ENCODE measurements at places on chromosomes 13 and 19.
A peak's percentile ranks its signal among the peaks of the same experiment; 100 is the strongest.

DNA sequence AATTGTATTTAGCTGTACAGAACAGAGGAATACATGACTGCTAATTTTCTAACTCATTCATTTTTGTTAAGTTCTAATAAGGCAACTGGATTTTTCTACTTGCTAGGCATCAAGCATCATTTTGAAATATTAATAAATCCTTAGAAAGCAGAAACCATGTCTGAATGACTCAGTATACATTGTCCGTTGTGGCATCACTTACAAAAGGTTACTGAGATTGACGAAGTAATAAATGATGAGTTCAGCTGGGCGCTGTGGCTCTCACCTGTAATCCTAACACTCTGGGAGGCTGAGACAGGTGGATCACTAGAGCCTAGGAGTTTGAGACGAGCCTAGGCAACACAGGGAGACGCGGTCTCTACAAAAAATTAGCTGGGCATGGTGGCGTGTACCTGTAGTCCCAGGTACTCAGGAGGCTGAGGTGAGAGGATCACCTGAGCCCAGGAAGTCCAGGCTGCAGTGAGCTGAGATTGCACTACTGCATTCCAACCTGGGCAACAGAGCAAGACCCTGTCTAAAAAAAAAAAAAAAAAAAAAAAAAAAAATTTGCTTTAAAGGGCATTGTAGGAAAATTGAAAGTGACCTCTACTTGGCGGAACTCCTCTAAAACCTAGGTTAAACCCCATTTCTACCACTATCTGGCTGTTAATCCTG lies 36.6 kb downstream of the LHFPL6 start:
- DNase-seq = no peak

DNA sequence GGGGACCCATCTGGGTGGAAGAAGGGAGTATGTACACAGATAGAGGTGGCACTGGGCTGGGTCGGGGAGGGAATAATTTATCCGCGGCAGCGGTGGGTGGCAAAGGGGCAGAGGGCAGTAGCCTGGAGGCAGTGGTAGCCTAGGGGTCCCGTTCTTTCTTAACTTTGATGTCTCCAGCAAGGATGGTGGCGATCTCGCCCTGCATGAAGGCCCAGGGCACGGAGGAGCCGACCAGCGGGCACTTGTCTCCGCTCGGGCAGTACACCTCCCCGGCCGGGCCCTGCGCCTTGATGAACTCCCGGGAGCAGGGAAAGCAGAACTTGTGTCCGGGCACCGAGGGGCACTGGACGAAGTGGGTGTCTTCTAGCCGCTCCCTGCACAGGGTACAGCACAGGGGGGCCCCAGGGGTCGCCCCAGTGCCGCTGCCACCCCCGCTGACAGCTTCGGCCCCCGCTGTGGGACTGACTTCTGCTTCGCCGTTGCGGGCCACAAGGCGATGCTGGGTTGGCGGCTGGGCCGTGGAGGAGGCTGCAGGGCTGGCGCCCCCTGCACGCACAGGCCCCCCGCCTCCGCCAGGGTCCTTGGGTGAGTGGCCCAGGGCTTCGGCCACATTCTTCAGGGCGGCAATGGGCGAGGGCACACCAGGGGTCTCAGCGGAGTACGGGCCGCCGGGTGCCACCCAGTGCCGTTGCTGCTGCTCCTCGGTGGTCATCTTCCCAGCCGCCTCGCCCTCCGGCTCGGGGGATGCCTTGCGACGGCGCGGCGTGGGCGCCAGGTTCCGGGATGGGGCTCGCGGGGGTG lies 1.9 kb downstream of the IRF2BP1 start:
- DNase-seq = no peak

- DNase-seq = no peak
Observed at GRCh38 chr13:66461021-66461420, 769.1 kb downstream of the PCDH9 start.

DNA sequence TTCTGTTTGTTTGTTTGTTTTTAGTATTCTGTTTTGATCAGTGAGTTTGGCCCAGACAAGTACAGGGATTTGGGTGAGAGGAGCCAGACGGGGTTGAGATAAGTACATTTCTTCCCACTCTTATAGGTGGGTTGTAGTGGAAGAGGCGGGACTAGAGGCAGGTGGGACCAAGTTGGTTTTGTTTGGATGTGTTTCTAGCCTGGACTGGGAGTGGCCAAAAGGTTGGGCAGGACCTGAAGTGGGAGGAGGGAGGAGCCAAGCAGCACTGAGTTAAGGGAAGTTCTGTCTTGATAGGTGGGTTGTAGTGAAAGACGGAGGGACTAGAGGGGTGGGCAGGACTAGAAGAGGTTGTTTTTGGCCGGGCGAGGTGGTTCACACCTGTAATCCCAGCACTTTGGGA lies 9.0 kb downstream of the DNASE2 start:
- no peak for DNase-seq

DNA sequence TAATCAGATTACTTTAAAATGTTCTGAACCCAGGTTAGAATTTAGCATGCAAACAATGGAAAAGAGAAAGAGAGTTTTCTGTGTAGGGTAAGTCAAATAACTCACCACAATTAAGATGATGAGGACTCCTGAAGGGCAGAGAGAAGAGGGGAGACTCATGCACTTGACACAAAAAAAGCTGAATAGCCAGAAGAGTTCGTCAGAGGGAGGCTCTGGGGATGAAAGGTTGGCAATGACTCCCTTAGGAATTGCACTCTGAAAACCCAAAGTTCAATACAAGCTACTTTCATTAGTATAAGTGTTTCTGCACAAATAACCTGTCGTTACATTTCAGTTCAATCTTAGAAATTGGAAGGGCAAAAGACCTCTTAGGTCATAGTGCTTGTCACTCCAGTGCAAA lies 434.4 kb upstream of the PCDH9 start:
- no peak for DNase-seq

GRCh38 chr19:5718579-5719273 lies 1.2 kb downstream of the LONP1 start:
- DNase-seq = peak; percentile 73

GRCh38 chr19:595326-596262 lies 5.9 kb downstream of the HCN2 start:
- no peak for DNase-seq

DNA sequence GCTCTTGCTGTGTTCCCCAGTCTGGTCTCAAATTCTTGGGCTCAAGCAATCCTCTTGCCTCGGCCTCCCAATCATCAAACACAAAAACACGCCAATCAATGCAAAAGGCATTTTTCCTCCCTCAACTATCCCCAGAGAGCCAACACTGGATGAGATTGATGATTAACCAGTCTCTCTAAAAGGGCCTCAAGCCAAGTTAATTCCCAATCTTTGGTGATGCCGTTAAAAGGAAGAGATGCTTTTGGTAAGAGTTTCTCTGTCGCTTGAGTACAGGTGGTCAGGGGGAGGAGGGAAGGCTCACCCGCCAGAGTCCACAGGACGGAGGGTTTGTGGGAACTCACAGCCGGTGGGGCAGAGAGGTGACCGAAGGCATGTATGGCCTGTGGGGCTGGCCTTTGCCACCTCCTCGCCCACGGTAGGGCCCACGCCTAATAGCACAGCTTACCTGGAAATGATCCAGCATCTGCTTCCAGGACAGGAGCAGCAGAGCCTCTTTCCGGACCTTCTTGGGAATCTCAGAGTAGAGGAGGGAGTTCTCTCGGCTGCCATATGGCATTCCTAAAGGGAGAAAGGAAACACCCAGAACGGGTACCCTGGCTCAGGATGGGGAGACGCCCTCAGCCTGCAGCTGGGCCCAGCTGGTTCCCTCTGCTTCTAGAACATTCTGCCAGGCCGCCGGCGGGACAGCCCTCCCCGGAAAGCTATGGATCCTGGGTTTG lies 18.1 kb downstream of the DPP9 start:
- no peak for DNase-seq

DNA sequence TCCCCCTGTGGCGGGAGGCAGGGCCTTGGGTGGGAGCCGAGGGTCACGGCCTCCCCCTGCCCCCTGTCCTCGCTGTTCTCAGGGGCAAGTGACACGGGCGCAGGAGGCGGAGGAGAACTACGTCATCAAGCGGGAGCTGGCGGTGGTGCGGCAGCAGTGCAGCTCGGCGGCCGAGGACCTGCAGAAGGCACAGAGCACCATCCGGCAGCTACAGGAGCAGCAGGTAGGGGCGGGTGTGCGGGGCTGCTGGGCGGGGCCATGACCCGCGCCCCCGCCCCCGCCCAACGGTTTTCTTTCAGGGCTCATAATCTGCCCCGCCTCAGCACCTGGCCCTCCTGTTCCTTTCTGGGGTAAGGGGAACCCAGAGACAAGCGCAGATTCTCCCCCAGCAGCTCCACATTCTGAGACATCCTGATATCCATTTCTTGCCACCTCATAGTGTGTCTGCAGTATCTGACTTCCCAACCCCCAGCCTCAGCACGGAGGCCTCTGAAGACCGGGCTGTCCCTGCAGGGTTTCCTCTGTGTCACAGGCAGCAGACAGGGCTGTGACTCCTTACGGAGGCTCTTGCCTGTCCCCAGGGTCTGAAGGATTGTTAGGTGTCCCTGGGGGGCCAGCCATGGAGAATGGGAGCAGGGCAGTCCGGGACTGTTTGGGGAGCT lies 15.9 kb downstream of the PRR36 start:
- DNase-seq = no peak

DNA sequence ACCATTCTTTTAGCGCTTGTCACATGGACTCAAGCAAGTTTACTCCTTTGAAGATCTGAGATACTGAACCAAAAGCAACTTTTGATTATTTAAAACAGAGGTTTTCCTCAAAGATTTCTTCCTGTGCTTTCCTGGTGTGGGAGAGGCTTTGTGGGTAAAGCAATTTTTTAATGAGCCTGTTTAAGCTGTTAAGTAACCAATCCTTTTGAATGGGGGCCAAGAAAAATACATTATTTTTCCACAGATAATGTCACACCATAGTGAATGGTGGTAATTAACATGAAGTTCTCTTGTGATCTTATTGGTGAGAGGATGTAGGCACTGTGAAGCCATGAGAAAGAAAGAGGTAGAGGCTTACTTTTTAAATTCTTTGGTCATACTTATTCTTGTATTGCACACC lies 55.8 kb upstream of the OBI1 start:
- DNase-seq = no peak

DNA sequence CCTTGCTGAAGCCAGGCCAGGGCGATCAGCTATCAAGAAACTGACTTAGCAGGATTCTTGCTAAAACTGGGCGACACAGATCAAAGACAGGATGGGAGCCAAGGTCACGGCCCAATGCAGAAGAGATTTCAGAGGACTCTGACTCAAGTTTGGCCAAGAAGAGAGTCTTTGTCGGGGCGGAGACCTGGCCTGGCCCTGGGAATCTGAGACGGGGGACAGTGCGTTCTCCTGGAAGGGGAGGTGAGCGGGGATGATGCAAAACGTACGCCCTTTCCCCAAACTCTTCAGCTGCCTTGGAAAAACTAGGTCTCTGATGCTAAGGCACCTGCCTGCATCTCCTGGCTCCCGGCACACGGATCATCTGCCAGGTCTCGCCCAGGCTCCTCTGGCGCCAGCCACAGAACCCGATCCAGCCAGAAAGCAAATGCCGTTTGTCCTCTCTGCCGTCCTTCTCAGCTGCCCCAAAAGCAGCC lies 9.8 kb downstream of the MVB12A start:
- no peak for DNase-seq

DNA sequence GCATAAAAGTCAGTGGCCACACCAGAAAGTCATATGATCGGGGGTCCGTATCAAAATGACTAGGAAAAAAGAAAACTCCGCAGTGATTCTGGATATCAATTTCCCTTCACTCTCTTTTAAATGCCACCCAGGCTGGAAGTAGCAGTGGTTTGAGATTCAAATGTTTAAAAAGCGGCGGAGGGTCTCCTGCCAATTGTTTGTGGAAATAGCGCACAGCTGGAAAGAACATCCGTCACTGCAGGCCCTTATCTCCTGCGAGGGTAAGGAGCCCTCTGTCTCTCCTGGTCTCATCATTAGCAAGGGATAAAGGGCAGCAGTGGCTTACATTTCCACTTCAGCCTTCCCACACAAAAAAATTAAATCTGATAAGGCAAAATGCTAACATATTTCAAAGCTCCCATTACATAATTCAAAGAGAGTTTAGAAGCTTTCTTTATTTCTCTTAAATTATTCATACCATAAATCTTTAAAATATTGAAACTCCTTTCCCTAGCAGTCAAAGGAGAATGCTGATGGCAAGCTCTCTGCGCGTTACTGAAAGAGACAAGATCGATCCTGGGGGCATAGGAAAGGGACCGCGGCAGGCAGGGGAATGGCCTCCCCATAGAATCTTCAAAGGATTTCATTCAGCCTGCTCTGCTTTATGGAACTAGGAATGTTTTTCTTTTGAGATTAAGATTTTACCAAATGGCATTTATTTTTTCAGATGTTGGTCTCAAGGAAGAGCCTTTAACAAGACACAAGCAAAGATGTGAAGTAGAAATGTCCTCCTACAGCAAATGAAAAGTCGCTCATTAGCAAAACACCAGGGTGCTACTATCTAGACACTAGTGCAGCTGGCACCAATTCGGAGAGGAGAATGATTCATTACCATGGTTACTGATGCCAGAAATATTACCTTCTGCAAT lies 35.0 kb downstream of the AMER2 start:
- DNase-seq = no peak

DNA sequence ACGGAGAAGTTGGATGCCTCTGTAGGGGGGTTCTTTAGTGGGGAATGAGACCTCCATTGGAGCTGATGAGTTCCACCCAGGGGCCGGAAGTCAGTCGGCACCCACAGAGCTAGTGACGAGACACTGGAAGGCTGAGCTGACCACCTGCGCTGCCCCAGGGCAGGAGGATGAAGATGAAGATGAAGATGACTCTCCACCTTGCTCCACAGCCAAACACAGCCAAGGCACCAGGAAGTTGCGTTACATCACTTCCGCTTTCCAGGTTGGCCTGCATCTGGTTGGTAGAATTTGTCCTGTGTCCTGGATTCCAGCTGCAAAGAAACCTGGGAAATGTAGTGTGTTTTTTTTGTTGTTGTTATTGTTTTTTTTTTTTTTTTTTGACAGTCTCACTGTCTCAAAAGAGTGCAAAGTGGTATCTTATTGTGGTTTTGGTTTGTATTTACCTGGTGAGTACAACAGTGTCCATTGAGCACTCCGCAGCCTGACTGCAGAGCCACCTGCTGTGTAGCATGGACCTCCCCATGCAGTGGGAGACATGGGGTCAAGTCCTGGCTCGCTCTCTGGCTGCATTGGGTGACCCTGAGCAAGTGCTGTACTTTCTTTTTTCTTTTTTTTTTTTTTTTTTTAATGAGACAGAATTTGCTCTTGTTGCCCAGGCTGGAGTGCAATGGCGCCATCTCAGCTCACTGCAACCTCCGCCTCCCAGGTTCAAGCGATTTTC lies 1.9 kb downstream of the TBC1D17 start:
- DNase-seq = no peak

- DNase-seq = no peak
Observed at GRCh38 chr19:6616011-6616410, 25.1 kb upstream of the CD70 start.

GRCh38 chr13:73870036-73870741 lies 264.0 kb downstream of the KLF12 start:
- no peak for DNase-seq

DNA sequence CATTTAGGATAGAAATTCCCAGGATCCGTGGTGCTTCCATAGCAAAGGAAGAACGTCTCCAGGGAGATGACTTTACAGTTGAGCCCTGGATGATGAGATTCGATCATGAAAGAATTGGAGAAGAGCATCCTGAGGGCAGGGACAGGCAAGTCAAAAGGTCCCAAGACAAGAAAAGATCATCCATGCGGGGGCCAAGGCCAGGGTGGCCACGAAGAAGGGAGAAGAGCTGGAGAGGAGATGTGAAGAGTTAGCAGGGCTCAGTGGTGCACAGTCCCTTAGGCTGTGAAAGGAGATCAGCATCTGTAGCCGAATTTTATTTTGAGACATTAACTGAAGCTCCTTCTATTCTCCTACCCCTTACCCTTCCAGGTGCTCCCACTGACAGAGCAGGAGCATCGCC lies 28.9 kb downstream of the OR10H4 start:
- no peak for DNase-seq
